ENCODE measurements at places on chromosomes 12 and 14.

DNA sequence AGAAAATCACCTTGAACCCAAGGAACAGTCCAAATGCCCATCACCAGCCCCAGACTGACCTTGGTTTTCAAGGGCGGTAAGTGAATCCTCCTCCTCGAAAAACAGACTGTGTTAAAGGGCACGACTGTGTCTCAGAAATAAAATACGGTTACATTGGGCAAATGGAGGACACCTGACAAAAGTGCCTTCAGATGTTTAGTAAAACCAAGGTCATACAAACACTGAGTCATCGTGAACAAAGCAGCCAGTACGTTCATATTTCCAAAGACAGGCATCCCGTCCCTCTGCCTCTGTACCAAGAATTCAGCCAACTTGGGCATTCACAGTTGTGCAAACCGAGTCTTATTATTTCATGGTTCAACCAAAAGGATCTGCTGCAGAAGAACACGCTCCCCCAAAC is 25.9 kb downstream of the FOXN3 start:
- no peak for DNase-seq

DNA sequence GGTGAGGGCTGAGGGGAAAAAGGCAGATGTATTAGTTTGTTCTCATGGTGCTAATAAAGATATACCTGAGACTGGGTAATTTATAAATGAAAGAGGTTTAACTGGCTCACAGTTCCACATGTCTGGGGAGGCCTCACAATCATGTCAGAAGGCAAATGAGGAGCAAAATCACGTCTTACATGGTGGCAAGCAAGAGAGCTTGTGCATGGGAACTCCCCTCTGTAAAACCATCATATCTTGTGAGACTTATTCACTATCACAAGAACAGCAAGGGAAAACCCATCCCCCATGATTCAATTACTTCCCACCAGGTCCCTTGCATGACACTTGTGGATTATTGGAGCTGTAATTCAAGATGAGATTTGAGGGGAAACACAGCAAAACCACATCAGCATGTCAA is 1220.9 kb downstream of the GALC start:
- no peak for DNase-seq

- no peak for DNase-seq
Measured at GRCh38 chr12:51837286-51837685, 11.2 kb downstream of the FIGNL2 start.

DNA sequence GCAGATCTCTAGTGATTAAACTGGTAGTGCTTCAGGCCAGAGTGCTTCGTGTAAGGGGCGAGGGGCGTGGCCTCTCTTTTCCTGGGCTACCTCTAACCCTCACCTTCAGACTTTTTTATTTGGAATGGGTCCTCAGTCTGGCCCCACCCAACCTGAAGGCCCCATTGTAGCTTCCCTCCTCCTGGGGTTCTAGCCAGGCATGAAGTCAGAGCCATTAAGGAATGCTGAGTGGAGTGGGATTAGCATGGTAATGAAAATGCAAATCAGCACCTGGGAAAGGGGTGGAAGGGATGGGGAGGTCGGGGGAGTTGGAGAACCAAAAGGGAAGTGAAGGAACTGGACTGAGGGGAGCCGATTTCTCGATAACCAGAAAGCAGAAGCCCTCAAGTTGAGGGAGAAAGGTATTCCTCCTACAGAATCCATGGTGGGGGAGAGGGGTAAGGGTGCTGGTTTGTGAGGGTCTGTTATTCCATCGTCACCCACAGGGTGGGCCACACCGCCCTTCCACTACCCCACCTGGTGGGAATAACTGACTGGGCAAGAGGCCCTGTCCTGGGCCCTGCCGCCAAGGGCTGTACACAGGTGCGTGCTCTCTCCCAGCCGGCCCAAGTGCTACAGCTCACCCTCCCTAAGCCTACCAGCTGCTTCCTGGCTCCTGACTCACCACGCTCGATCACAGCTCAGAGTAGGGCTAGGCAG is 14.1 kb downstream of the ZFHX2 start:
- DNase-seq = no peak

DNA sequence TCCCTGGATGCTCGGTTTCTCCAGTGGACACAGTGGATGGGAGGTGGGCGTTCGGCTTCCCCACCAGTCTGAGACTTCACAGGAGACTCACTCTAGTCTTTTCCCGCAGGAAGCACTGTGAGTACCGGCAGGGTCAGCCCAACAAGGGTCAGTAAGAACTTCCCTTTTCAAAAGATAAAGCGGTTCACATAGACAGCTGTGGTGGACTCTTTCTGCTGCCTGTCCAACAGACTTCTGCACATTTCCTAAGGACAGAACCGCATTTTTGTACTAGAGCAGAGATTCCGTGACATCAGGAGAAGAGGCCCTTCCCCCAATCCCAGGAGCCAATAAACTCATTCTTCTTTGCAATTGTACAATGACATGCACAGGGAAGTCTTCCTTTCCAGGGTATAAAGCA is 10.4 kb downstream of the LTBR start:
- no peak for DNase-seq

DNA sequence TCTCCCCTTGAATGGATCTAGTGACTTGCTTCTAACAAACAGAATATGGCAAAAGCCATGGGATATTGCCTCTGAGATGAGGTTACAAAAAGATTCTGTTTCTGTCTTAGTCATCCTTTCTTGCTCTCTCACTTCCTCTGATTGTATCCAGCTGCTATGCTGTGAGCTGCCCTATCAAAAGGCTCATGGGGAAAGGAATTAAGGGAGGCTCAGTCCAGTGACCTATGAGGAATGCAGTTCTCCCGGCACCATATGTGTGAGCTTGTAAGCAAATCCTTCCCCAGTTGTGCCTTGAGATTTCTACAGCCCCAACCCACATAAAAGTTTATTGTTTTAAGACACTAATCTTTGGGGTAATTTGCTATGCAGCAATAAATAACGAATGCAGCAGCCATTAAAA is 183.1 kb downstream of the KLHL28 start:
- DNase-seq = no peak

- no peak for DNase-seq
Measured at GRCh38 chr14:76779221-76780057, 18.2 kb downstream of the VASH1 start.

GRCh38 chr12:19397534-19397933 is 41.8 kb upstream of the AEBP2 start:
- DNase-seq = no peak

DNA sequence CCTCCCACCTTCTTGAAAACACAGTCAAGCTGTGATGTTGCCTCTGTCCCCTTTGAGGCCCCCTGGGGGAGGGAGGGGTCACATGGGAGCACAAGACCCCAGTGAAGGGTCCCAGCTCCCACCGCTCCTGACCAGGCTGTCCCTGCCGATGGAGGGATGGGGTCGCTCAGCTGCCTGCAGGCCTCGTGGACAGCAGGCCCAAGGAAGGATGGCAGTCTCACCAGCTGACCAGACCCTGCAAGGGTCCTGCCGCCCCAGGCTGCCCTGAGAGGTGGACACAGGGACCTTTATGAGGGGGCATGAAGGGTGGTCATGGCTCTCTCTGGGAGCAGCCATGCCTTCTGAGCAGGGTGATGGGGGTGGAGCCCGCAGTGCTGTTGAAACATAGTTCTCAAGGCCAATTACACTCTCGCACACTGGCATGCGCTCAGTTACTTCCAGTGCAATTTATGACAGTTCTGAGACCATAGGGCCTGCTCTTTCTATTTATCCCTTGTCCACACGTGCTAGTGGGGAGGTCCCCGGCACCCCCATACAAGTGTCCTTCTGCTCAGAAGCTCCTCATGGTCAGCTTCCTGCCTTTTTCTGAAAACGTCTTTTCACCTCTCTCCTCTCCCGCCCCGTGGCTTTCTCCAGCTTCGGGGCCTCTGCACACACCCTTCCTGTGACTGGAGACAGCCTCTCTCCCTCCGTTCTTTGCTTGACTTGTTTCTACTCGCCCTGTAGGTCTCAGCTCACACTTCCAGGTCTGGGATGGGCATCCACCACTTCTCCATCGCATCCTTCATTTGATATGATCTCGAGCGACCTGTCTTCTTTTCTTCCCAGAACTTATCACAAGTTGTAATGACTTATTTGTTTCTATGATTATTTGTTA is 313.1 kb downstream of the ADGRD1 start:
- no peak for DNase-seq

DNA sequence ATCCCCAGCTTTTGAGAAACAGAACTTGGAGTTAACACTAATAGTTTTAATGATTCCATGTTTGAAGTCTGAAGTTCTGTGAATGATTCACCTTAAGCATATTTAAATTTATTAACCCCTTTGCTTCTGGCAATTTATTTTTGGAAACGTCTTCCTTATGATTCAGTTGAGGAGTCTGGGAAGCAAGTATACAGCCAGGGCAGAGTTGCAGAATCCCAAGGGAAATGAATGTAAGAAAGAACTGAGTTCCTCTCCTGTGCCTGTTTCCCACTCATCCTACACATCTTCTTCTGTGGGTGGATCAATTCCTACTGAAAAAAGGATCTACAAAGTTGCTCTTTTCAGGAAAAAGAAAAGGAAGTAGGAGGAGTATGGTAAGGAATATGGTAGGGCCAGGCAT is 108.2 kb upstream of the CCDC91 start:
- DNase-seq = no peak
